Stimulated activated CD4-positive, alpha-beta T cell treated with anti-CD3 and anti-CD28 coated beads, Interleukin-15, amount 100 ng/mL, for 1 hour (primary cell): ENCODE measurements at places on chromosomes 2 and 18.

- no peak for DNase-seq
These were observed 97.1 kb downstream of the NOL10 start for GRCh38 chr2:10592652-10593051.

- DNase-seq = no peak
These were observed 93.8 kb upstream of the MBOAT2 start for GRCh38 chr2:9097239-9097638.

DNA sequence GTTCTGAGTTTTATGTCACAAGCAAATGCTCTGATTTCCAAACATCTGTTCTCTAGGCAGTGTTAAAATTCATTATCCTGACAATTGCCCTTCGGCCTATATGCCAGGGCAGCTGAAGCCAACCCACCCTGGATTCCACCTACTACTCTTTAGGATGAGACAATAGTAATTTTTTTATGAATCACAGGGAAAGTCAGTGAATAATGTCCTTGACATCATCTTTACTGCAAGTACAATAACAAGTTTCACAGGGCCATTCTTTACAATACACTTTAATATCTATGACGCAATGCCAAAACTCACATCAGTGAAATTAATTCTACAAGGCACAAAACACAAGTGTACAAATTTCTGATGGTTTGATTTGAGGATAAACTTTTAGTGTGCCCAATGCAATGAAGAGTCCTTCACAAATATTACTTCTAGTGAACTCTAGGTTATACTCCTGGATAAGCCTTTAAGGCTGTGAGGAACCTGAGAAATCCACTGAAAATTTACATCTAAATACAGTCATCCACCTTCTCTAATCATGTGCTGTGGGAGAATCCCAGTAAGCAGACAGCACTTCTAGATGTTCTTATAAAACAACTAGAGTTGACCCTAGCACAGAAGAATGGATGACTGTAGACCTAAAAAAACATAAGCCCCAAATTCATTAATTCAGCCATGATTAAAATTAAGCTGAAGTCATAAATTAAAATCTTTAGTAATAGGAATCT is 77.3 kb upstream of the CTLA4 start:
- no peak for DNase-seq

- DNase-seq = no peak
These were observed 9.0 kb upstream of the DSEL start for GRCh38 chr18:67525328-67526099.

DNA sequence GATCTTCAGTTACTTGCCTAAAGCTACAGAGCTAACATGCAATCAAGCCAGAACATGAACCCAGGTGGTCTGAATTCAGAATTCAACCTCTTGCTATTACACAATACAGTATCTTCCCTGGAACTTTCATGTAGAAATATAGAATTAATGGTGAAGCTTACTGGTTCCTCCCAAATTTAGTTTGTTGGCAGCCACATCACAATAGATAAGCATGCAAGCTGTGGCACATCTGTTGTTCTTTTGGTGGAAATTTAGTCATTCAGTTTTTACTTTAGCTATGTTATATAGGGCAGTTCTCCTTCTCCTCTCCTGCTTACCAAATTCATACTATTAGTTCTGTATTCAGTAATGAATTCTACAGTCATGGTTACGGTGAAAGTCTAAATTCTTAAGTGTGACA is 101.0 kb upstream of the RNF152 start:
- DNase-seq = no peak

DNA sequence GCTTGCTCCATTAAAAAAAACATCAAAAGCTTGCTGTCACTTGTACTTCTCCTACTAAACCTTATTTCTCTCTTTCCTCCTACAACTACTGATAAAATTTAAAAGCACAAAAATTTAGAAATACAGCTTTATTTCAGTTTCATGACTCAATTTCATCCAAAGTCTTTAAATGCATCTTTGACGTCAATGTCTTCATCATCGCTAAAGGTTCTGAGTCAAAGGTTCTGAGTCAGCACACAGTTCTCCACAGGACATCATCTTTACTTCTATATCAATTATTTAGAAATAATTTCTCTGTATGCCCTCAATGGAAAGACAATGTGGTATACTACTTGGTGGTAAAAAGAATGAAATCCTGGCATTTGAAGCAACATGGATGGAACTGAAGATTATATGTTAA is 163.9 kb upstream of the DNMT3A start:
- DNase-seq = no peak

DNA sequence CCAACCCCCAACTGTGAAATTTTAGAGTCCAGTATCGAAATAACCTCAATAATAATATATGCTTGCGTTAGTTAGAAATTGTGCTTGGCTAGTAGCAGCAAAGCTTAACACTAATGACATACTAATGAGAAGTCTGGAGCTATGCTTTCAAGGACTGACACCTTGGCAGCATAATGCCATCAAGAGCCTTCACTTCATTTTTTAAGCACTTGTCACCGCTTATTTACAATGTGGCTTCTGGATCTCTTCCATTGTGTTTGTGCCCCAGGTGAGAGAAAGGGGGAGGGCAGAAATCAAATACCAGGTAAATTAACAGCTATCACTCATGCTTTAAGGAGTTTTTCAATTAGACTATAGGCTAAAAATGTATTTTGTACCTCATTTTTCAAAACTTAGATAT is 101.5 kb downstream of the CDH7 start:
- no peak for DNase-seq

GRCh38 chr2:84884449-84884848 is 3.6 kb upstream of the TRABD2A start:
- no peak for DNase-seq

DNA sequence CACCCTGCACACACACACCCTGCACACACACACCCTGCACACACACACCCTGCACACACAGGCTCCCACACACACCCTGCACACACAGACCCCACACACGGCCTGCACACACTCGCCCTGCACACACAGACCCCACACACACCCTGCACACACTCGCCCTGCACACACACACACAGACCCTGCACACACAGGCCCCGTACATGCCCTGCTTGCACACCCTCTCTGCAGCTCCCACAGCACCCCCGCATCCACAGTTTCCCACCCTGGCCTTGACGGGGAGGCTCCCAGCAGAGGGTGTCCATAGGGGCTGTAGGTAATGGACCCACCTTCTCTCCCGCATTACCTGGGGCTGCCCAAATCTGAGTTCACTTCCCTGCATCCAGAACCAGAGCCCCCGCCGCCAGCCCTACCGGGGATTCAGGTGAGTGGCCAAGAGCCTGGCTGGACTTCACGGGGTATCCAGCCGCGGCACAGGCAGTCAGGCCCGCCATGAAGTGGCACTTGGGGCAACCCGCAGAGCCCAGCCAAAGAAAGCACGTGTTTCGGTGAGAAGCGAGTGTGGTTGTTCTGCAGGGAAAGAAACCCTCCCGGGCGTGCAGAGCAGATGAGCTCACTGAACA is 88.6 kb upstream of the GPC1 start:
- DNase-seq = no peak

GRCh38 chr2:950080-950966 is at the start of gene SNTG2:
SNTG2 (plus strand) TSS chr2:950849; CDS start chr2:950997, 148 bp downstream.
- DNase-seq = no peak

- no peak for DNase-seq
These were observed 14.9 kb downstream of the B3GNT7 start for GRCh38 chr2:231410293-231411004.

GRCh38 chr2:156619021-156619539 is 182.9 kb downstream of the GPD2 start:
- DNase-seq = no peak

DNA sequence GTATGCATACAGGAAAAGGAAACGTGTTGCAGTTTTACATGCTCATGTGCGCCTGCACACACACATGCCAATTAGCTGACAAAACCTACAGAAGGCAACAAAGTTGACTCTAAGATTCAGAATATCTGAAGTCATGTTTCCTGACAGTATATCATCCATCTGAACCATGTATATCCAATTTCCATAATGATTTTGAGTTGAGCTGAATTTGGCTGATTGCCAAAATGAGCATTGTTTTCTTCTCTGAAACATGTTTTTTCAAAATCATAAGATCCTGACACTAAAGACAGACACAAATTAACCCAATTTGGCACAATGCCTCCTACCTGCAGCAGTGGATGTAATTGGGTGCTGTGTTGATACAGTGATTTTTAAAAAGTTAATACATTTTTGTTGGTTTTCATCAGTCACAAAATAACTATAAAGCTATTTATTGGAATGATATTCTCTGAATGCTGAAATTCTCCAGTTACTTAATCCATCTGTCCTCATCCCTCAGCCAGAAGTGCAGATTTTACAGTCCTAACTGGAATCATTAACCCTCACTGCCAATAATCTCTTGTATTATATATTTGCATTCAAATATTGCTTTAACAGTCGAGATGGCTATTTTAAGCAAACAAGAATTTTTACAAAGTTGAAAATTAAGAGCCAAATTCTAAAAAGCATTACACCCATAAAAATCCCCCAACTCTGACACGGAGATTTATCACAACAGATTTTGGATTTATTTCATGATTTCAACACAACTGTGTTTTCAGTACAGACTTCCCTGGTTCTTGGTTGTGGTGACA is 161.7 kb upstream of the LMAN1 start:
- no peak for DNase-seq

- DNase-seq = no peak
These were observed 22.7 kb downstream of the CNNM4 start for GRCh38 chr2:96783388-96783787.

DNA sequence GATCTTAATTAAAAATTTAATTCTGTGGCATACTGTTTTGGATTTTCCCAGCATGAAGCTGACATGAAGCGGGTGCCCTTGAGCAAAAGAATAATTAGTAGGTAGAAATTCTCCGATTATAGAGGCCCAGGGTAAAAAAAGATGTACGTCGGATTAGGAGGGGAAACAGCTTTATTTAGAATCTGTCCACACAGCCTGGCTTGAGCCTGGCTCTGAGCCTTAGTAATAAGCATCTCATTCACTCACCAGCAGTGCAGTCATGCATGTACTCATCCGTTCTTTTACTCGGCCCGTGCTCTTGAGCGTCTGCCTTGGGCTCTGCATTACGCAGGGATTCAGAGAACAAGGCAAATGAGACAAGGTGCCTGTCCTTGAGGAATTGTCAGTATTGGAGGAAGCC is 219.3 kb downstream of the AGAP1 start:
- DNase-seq = no peak

GRCh38 chr2:6937157-6937556 is 19.9 kb downstream of the RNF144A start:
- DNase-seq = no peak

GRCh38 chr2:136225950-136226835 is 108.2 kb upstream of the CXCR4 start:
- no peak for DNase-seq

- DNase-seq = no peak
These were observed 182.7 kb upstream of the SALL3 start for GRCh38 chr18:78796693-78797455.

DNA sequence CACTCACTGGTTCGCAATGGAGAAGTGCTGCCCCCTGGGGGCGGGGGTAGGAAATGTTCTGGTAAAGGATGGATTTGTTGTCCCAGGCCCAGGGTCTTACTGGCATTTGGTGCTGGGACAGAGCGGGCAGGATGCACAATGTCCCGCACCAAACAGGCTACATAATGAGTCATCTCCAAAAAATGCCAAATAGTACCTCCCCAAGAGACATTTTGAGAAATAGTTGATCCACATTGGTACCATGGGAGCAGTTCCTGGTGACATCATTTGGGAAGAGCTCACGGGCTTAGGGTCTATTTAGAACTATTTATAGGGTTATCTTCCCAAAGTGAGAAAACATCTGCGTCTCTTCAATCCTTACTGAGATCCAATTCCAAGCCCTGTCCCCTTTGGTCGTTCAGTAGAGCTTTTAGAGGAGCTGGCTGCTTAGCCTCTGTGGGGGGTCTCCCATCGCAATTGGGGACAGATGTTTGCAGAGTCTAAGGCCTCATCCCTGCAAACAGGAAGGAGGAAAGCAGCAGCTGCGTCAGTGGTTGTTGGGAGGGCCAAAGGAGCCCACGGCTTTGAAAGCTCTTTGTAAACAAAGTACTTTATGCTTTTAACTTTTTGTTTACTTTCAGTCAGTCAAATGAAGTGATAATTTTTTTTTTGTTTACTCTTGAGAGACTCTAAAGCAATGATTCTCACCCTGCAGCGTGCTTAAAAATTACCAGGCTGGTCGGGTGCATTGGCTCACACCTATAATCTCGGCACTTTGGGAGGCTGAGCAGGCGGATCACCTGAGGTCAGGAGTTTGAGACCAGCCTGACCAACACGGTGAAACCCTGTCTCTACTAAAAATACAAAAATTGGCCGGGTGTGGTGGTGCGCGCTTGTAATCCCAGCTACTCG is 49.3 kb downstream of the GREB1 start:
- DNase-seq = peak; percentile 54

GRCh38 chr2:159855143-159855542 is 57.1 kb upstream of the CD302 start:
- no peak for DNase-seq

DNA sequence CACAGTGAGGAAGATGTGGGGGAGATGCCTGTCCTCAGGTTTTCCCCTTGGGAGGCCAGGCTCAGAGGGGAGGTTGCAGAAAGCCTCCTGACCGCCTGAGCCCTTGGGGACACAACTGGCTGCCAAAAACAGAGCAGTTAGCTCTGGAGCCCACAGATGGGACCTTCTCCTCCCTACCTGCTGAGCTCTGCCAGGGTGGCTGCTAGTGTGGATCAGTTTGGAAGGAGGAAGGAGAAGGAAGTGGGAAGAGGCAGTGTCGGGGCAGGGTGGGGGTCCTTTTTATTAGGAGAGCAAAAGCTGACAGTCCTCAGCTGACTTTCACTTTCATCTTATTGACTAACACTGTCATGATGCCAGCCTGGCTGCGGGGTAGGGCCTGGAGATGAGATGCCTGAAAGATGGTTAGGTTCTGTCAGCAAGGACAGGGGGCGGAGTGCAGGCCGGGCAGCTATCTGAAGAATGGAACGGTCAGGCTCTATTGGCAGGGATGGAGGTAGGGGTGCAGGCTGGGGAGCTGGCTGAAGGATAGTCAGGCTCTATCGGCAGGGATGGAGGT is 188.5 kb upstream of the HDAC4 start:
- DNase-seq = no peak

- no peak for DNase-seq
These were observed 99.2 kb downstream of the SOX11 start for GRCh38 chr2:5791371-5791770.

DNA sequence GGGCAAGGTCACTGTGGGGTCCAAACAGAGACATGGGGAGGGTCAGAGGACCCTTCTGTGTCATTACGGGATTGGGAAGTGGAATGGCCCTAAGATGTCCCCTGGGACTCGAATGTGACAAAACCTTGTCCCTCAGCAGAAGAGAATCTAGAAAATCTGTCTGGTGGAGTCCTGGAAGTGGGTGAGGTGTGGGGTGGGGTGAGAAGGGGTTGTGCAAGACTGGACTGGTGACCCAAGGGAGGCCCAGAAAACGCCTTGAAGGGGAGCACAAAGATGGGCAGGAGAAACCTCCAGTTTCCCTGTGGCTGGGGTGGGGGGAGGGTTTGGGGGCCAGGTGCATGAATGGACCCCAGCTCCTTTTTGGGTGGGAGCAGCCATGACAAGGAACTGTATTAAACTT is 79.6 kb downstream of the TCF7L1 start:
- no peak for DNase-seq

DNA sequence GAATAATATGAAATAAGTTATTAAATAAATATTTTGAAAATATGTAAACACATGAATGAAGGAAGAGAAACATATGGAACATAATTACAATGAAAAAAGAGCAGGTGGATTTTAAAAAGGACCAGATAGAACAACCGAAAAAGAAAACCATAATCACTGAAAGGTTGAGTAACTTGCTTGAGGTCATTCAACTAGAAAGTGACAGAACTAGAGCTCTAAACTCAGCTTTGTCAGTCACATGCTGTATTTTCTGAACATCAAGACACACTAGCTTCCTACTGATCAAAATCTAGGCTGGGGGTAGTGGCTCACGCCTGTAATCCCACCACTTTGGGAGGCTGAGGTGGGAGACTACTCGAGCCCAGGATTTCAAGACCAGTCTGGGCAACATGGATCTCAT is 30.0 kb upstream of the ITGAV start:
- no peak for DNase-seq
